ENCODE measurements at places on chromosomes 2 and 18.
A peak's percentile ranks its signal among the peaks of the same experiment; 100 is the strongest.

GRCh38 chr18:27185025-27185763 is at the start of gene CHST9:
CHST9 (minus strand) TSS chr18:27185308; CDS start chr18:27142809, 42,499 bp downstream.
- DNase-seq: no peak

DNA sequence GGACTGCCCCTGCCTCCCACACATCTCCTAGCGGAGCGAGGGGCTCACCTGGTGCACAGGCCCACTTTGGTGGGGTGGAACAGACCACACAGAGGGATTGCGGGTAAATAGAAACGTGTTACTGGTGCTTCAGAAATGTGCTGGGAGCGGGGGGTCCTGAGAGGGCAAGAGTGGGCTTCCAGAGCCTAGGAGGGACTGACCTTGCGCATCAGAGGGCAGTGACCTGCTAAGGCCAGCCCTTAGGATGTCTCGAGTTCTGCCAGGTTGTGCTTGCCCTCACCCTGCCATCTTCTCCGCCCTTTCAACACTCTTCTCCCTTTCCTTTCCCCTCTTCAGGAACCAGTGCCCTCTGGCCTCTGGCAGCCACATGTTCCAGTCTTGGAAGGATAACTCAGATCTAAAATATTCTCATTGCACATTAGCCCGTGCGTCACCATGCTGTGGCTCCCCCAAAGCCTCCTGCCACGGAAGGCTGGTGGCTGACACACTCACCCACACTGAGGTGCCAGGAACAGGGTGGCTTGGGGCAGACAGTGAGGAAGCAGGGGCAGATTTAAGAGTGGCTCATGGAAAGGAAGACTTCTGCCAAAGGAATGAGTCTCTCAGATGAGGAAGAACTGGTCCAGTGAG is 89.6 kb downstream of the MCFD2 start:
- peak; percentile 75 for DNase-seq

GRCh38 chr2:23587341-23587880 is 202.4 kb downstream of the KLHL29 start:
- no peak for DNase-seq

- no peak for DNase-seq
These were observed 310.9 kb upstream of the COL3A1 start for GRCh38 chr2:188663301-188663700.

DNA sequence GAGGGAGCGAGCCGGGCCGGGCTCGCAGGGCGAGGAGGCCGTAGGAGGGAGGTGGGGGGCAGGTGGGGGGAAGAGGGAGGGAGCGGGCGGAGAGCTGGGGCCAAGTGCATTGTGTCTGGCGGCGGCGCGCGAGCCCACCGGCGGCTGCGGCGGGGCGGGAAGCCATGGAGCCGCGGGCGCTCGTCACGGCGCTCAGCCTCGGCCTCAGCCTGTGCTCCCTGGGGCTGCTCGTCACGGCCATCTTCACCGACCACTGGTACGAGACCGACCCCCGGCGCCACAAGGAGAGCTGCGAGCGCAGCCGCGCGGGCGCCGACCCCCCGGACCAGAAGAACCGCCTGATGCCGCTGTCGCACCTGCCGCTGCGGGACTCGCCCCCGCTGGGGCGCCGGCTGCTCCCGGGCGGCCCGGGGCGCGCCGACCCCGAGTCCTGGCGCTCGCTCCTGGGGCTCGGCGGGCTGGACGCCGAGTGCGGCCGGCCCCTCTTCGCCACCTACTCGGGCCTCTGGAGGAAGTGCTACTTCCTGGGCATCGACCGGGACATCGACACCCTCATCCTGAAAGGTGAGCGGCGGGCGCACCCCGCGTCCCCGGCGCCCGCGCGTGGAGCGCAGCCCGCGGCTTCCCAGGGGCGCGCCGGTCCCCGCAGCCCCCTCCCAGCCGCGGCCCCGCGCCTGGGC is at the start of gene TMEM178A:
TSS of gene TMEM178A (plus strand) at position 107 of the 680 bp plus-strand sequence. CDS start at position 165, 58 bp downstream.
- no peak for DNase-seq

DNA sequence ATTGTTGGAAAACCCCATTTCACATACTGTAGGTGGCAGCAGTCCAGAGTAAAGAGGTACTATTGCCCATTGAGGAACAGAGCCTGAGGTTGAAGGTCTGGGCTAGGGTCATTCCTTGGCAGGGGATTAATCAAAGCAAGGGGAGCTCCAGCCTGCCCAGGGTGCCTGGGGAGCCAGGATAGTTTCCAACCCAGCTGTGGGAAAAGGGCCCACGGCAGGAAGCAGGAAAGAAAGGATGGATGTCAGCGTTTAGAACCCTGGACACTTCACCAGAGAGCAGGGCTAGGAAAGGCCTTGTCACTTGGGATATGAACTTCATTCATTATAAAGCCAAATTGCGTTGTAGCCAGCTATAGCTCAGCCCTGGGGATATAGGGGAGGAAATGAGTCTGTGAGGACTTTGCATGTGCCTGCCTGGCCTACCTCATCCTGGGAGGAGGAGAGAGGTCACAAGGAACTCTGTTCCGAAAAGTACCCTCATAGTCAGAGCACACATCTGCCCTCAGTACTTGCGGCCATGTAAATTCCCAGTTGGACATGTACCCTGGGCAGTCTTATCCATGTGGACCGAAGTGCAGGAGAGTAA is 140.2 kb upstream of the COPS8 start:
- DNase-seq: no peak

- peak; percentile 31 for DNase-seq
These were observed 92.3 kb upstream of the RANBP2 start for GRCh38 chr2:108626995-108627394.

GRCh38 chr2:209456489-209456888 is 32.6 kb downstream of the MAP2 start:
- no peak for DNase-seq

DNA sequence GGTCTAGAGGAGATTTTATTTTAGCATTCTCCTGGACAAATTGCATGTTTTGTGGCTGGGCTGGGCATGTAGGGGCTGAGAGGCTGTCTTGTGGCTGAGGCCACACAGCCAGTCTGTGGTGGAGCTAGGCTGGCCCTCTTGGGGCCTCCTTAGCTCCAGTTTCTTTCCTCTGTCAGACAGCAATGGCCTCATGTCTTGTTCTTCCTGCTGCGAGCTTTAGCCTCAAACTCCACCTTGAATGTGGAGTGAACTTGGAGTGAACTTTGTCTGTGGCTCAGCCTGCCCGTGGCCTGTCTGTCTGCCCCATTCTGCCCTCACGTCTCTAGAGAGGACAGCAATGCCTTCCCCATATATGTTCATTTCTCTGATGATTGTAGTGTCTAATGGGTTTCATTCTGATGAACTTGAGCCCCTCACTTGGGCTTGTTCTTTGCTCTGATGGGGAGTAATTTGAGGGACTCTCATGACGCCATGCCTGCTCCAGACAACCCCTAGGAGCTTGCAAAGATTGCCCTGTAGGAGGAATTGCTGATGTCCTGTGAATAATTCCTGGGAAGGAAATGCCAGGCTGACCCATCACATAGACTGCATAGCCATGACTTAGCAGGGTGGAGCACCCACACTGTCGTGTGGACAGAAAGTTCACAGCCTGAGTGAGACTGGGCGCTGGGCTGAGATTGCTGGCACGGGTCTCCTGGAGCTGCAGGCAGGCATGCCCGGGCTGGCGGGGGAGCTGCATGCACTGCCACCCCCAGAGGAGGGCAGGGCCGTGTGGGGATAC is 42.6 kb downstream of the ASAP2 start:
- peak; percentile 62 for DNase-seq

GRCh38 chr18:46399303-46399702 is 257.7 kb downstream of the LOXHD1 start:
- no peak for DNase-seq

GRCh38 chr2:12343141-12343540 is 373.6 kb upstream of the TRIB2 start:
- no peak for DNase-seq

GRCh38 chr2:190834890-190835208 is 45.8 kb upstream of the GLS start:
- no peak for DNase-seq

All from amniotic epithelial cell (primary cell).